ENCODE measurements at places on chromosomes 12 and 14.

- DNase-seq = no peak
Measured at GRCh38 chr12:126926023-126926594, 1340.9 kb upstream of the TMEM132C start.

- no peak for DNase-seq
Measured at GRCh38 chr14:104688505-104689108, 811 bp upstream of the INF2 start.

DNA sequence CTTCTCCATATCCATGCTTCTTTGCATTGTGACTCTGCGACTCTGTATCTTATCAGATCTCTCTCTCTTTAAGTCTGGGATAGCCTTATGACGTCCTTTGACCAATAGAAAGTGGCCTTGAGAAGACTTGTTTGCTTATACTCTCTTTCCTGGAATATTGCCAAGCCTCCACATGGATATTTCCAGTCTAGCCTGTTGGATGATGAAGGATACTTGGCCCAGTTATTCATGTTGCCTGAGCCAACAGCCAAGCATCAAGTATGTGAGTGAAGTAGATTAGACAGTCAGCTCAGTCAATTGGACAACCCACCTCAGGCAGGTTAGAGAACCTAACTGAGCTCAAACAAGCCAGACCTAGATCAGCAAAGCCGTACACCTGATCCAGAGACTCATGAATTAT is 864.2 kb upstream of the MGAT4C start:
- no peak for DNase-seq

- no peak for DNase-seq
Measured at GRCh38 chr14:79090641-79091180, 920.5 kb downstream of the NRXN3 start.

GRCh38 chr14:100018054-100018453 is 47.2 kb upstream of the EVL start:
- DNase-seq = no peak

GRCh38 chr12:52053536-52054209 is 2.4 kb downstream of the NR4A1 start:
- DNase-seq = no peak

GRCh38 chr14:23577004-23577681 is 1.4 kb downstream of the JPH4 start:
- no peak for DNase-seq

GRCh38 chr12:9992296-9992695 is 6.6 kb downstream of the CLEC1B start:
- DNase-seq = no peak

- no peak for DNase-seq
Measured at GRCh38 chr12:28799348-28799747, 349.7 kb upstream of the FAR2 start.

GRCh38 chr12:836952-837351 is 84.6 kb downstream of the WNK1 start:
- no peak for DNase-seq

GRCh38 chr12:114684098-114684869 is at the start of gene TBX3:
TSS of gene TBX3 (minus strand) at chr12:114684175. CDS start at chr12:114683200, 975 bp downstream.
- DNase-seq = peak; percentile 98

DNA sequence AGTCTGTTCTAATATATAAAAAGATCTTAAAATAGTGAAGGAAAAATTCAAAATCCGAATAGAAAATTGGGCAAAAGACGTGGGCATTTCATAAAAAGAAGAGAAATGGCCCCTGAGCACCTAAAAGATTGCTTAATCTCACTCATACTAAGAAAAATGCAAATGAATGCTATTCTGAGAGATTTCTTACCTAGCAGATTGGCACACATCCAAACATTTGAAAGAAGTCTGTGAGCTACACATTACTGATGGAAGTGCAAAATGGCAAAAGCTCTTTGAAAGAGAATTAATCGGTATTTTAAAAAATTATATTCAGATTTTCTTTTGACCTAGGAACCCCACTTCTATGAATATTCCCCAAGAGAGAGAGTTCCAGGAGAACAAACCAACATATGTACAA is 280.4 kb upstream of the GARIN6 start:
- DNase-seq = no peak

- DNase-seq = no peak
Measured at GRCh38 chr12:122866950-122867607, 28.8 kb downstream of the VPS37B start.

DNA sequence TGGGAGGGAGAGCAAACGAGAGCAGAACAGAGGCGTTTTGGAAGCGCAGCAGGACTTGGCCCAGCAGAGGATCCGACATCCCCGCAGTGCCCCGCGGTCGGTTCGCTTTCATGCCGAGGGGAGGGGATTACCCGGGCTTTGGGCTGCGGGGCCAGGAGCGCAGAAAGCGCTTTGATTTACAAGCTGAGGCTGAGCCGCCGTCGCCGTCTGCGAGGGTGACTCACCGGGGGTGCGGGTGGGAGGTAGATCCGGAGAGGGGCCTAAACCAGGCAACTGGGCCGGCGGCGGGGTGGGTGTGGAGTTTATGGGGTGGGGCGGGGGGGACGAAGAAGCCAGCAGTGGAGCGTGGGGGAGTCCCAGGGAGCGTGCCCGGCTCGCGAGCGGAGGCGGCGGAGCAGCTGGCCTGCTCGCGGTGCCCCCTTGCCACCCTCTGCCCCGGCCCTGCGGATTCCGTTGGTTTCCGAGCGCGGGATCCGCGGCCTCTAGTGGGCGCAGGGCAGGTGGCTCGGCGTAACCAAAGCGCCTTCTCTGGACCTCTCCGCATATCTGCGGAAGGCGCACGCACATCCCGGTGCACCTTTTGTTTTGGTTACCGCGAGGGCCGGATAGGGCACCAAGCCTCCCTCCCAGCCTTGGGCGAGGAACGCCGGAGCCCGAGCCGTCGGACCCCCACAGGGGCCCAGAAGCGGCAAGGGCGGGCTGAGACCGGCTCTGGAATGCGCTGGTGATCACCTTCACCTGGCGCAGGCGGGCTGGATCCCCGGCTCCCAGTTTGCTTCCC is 2.6 kb downstream of the SIX4 start:
- DNase-seq = no peak

DNA sequence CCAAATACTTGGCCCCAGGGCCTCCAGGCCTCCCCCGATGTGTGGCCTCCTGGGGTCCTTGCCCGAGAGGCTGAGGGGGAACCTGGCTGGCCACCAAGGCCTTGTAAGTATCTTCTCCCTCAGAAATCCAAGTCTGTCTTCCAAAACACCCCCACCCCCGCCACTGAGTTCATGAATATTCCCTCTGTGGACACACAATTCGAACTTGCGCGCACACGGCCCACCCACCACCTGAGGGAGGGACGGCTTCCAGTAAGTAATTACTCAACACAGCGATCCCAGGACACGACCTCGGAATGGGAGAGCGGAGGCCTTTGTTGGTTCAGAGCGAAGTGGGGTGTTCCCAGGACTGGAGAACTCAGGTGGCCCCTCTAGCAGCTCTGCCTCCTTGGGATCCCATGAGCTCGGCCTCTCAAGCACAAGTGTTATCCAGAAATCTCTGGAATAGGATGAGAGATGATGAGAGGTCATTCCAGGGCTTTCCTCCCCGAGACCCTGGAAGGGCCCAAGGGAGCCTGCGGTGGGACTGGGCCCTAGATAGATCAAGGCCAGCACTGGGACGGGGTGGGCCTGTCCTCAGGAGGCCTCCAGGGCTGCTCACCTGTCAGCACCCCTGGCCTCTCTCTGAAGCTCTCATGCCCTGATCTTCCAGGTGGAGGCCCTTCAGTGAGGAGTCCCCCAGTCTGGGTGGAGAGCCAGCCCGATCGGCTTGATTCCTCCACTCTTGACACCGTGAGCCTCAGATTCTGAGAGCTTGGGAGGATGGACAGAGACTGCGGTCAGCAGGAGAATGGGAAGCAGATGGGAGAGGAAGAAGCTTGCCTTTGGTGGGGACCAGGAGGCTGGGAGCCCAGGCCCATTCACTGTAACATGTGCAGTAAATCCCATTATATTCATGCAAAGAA is 219.0 kb upstream of the RTL1 start:
- DNase-seq = no peak

DNA sequence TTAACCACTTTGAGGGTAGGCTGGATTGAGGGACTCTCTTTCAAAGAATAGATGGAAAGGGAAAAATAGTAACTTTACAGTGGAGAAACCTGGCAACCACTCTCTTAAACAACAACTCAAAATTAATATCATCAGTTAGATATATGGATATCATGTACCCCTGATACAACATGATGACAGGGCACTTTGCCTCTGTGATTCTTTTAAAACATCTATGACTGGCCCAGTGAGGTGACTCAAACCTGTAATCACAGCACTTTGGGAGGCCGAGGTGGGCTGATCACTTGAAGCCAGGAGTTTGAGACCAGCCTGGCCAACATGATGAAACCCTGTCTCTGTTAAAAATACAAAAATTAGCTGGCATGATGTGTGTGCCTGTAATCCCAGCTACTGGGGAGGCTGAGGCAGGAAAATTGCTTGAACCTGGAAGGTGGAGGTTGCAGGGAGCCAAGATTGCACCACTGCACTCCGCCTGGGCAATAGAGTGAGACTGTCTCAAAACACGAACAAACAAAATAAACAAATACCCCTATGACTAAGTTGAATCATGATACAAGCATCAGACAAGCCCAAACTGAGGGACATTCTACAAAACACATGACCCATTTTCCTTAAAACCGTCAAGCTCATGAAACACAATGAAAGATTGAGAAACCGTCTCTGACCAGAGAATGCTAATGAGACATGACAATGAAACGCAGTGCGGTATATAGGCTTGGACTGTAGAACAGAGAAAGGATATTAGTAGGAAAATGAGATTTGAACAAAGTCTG is 26.4 kb upstream of the SLC7A8 start:
- no peak for DNase-seq

GRCh38 chr14:104579507-104579906 is at the start of gene C14orf180:
TSS of gene C14orf180 (plus strand) at chr14:104579764. CDS start at chr14:104586431, 6,667 bp downstream.
- DNase-seq = no peak

DNA sequence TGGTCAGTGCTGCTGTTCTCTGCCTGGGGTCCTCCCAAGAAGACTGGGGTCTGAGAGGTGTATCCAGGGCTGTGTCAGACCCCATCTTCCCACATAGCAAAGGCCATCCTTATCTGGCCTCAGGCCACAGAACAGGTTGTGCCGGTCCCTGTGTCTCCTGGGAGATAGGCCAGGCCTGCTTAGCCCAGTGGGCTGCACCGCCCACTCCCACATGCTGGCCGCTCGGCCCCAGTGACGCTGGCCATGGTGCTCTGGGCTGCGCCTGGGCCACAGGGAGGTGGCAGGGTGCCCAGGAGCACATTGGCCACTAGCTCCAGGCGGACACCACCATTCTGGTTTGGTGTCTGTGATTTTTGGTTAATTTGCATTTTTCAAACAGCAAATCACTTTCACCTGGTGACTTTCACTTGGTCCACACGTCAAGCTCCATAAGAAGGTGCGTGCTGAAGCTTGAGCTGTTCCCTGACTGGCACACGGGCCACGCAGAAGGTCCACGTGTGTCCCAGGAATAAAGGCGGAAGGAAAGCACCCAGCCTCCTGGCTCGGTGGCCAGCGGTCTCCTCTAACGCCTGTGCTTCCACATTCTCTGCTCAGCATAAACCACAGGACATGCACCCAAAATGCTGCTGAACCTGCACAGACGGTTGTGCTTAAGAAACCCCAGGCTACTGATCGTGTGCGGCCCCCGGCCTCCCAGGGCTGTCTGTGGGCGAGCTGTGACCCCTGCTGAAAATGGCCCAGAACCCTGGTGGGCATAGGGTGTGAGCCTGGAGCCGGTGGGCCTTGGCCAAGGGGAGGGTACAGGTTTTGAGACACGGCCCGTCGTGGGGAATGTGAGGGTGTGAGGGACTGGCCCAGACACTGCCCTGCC is 4.6 kb downstream of the FBRSL1 start:
- no peak for DNase-seq

- no peak for DNase-seq
Measured at GRCh38 chr12:18496156-18496555, 234.8 kb downstream of the PIK3C2G start.
